ENCODE measurements at places on chromosomes 2 and 18.

- no peak for DNase-seq
These were observed 74.8 kb upstream of the RGPD4 start for GRCh38 chr2:107751936-107752335.

DNA sequence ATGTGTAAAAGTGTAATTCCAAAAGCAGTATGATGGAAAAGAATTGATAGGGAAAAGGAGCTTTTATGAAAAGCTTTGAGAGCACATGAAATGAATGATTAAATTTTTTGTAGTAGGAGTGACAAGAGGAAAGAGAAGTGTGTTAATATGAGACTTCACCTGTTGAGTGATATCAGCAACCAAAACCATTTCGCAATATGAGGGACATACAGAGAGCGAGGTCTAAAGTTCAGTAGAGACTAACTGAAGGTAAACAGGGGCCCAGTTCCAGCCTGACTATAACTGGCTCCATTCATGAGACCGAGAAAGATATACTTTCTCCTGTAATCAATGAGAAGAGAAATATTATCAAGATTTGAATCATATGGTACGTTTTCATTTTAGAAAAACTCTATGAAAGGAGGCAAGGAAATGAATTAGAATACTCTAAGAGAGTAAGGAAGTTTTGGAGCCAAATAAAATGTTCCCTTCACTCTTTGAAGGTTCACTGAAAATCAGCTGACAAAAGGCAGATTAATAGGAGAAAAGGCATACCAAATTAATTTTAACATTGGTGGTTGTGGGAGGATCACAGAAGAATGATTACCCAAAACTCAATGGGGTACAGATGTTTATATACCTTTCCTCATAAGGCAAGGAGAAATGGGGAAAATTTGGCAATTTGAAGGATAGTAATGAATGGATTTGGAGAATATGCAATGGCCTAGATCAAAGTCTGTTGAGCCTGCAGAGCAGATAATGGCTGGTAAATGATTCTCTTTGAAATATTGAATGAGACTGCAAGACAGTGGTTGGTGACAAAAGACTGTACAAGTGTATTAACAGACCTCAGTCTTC is 932.2 kb downstream of the TDRD15 start:
- no peak for DNase-seq

- no peak for DNase-seq
These were observed 4.5 kb downstream of the RHOB start for GRCh38 chr2:20451341-20451740.

- DNase-seq = no peak
These were observed 55.2 kb upstream of the RALBP1 start for GRCh38 chr18:9419956-9420631.

GRCh38 chr2:59458800-59459199 is 1094.7 kb downstream of the BCL11A start:
- DNase-seq = no peak
